Eye (tissue), 1 donor: ENCODE measurements at places on chromosomes 11 and 22.
A peak's percentile ranks its signal among the peaks of the same experiment; 100 is the strongest.

DNA sequence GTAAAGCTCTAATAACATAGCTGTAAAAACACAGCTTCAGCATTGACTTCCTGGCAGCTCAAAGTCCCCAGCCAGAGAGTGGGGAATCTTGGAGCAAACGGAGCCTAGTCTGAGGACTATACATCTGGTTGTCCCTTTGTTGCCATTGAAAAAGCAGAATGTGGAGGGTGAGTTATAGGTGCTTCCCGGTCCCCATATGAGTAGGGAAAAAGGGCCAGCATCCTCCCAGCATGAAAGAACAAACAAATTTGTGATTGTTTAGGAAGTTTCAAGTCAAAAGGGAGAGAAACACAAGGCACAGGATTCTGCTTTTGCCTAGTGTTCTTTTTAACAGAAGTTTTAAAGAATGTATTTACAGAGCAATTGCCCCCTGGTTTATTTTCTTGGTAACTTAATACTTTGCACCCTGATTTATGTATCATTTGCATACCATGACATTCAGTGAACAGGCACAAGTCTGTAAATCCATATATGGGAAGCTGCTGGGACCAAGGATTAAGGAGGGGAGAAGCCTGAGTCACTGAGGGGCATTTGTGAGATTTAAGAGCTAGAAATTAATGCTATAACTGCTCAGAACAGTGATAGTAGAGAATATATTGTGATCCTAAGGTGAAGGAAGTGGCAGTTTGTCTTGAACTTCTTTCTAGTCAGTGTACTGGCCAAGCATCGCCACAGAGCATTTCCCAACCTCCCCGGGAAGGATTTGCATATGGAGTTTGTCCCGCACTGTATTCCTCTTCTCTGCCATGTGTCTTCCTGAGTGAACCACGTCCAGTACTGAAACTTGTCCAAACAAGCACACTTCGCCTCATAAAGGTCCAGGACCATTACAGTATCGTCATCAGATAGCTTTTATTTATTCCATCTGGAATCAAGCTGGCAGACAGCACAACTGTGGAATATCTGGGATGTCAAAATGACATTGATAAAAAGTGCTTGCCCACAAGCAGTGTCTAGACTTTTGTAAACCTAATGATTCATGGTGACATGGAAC lies 103.0 kb downstream of the DBX1 start:
- DNase-seq, result peak; percentile 34

DNA sequence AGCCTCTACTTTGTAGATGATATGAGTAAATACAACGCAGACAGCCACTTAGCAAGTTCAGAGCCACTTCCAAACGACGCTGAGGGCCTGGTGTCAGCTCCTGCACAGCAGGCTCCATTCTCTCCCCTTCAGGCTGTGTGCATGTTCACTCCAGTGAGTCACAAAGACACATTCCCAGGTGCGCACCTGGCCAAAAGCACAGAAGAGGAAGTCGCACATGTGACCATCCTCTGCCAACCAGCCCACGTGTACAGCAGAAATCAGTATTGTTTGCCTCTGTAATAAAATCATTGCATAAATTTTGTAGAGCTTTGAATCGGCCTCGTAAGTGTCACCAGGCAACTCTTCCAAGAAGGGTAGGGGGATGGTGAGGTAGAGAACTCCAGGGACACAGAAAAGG lies 19.5 kb upstream of the TPH1 start:
- no peak for DNase-seq

DNA sequence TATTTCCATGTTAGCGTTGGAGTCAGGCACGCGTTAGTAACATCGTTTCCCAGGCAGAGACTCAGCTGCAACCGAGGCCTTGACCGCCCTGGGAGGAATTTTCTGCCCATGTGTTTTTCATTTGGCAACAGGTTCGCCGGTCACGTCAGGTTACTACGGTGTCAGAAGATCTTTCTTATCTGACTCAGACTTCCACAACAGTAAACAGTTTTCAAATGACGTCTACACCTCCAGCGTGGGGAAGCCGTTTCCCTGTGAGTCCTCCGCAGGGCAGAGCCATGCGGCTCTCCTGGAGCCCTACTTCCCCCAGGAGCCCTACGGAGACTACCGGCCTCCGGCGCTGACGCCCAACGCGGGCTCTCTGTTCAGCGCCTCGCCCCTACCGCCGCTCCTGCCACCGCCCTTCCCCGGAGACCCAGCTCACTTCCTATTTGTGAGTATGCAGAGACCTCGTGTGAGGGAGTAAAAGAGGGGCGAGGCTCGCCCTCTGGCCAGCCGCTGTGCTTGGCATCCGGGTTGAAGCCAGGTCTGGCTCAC lies 14.3 kb upstream of the POU2AF3 start:
- DNase-seq, result peak; percentile 24

DNA sequence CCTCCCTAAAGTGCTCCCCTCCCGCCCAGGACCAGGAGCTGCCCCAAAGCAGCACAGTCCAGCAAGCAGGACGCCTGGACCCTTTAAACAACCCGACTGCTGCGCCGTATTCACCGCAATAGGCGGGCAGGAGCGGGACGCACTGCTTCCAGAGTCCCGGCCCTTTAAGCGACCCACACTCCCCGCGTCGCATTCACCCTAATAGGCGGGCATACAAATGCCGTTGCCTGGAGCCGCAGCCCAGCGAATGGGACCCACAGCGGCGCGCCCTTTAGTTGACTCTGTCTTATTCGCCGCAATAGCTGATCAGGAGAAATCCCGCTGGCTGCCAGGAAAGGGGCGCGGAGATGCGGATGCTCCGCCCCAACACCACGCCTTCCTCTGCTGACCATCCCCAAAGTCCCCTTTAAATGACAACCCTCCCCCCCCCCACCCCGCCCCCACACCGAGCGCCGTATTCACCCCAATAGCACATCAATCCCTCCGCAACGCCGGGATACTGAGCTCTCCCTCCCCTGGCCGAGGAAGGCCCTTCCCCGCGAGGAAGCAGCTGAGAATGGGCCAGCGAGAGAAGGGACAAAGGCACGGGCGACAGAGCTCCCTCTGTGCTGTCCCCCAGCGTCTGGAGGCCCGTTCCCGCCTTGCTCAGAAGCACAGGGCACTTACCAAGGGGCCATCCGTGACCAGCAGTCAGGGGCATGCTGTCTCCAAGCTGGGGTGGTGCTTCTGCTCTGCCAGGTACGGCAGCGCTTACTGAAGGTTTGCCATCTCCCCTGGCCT lies 4.7 kb downstream of the OSBPL5 start:
- DNase-seq, result peak; percentile 98

DNA sequence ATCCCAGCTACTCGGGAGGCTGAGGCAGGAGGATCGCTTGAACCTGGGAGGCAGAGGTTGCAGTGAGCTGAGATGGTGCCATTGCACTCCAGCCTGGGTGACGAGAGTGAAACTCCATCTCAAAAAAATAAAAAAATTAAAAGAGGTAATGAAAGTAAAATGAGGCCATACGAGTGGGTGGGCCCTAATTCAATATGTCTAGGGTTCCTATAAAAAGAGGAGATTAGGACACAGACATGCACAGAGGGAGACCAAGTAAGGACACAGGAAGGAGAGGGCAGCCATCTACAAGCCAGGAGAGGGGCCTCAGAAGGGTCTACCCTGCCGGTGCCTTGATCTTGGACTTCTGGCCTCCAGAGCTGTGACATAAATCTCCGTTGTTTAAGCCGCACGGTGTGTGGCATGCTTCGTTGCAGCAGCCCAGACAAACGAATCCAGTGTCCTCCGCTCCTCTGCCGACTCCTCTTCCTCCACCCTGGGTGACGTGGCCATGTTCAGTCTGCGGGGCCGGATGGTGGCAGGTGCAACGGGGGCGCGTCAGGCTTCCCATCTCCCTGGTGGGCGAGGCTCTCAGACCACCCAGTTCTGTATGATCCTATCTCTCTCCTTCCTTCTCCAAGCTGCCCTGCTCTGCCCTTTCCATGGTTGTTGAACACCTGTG lies 51.6 kb upstream of the PARVG start:
- DNase-seq, result peak; percentile 45

GRCh38 chr22:45903355-45904135 lies 73.4 kb downstream of the WNT7B start:
- peak; percentile 42 for DNase-seq

GRCh38 chr22:29092243-29092642 lies 19.4 kb downstream of the KREMEN1 start:
- DNase-seq, result no peak

GRCh38 chr22:44907765-44908737 lies 101.8 kb downstream of the PHF21B start:
- no peak for DNase-seq

DNA sequence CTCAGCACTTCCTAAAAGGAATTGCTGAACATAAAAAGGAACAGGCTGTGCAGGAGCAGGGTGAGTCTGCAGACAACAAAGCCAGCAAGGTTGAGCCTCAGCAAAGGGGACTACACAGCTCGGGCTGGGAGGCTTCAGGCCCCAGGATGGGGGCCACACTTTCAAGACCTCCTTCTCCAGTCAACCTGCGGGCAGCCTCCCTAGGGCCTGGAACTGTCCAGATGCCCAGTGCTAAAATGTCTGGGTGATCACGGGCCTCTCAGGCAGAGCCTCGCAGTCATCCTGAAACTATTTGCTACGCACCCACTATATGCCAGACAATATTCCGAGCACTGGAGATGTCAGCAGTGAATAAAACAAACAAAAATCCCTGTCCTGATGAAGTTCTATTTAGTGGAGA lies 3.9 kb upstream of the NEFH start:
- no peak for DNase-seq

GRCh38 chr11:102239911-102240310 lies 77.4 kb upstream of the BIRC3 start:
- DNase-seq, result no peak

- DNase-seq, result peak; percentile 95
Measured at GRCh38 chr22:17171153-17172028, 12.3 kb upstream of the HDHD5 start.

- no peak for DNase-seq
Measured at GRCh38 chr22:41117127-41117965, 25.0 kb downstream of the EP300 start.
